NCI-H1417 treated with DMSO at 0.1 percent for 48 hours (cell line): ENCODE measurements at places on chromosomes 4 and X.

DNA sequence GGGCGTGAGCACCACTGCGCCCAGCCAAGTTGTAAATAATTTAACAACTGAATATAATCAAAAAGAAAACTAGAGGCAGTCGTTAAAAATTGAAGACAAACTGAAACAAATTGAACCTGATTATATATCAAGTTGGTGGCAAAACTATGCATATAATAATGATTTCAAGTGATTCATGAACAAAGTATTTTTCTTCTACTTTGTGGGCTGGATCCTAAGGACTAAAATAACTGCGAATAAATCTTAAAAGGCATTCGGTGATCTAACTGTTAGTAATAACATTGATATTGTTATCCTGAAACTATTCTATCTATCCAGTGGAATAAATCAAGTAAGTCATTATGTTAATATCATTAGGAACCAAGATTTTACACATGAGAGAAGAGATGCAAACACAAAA is 21.2 kb upstream of the USP9X start:
- DNase-seq = no peak

- no peak for DNase-seq
These were observed 3.0 kb downstream of the MEPE start for GRCh38 chr4:87835743-87836142.

- no peak for DNase-seq
These were observed 45.9 kb downstream of the LGI2 start for GRCh38 chr4:24984602-24985532.

- peak; percentile 55 for DNase-seq
These were observed 19.8 kb upstream of the S100P start for GRCh38 chr4:6673660-6674499.

- no peak for DNase-seq
These were observed 20.1 kb downstream of the ENPP6 start for GRCh38 chr4:184197536-184198082.

GRCh38 chrX:109274806-109275205 is 207.1 kb downstream of the GUCY2F start:
- DNase-seq = no peak

DNA sequence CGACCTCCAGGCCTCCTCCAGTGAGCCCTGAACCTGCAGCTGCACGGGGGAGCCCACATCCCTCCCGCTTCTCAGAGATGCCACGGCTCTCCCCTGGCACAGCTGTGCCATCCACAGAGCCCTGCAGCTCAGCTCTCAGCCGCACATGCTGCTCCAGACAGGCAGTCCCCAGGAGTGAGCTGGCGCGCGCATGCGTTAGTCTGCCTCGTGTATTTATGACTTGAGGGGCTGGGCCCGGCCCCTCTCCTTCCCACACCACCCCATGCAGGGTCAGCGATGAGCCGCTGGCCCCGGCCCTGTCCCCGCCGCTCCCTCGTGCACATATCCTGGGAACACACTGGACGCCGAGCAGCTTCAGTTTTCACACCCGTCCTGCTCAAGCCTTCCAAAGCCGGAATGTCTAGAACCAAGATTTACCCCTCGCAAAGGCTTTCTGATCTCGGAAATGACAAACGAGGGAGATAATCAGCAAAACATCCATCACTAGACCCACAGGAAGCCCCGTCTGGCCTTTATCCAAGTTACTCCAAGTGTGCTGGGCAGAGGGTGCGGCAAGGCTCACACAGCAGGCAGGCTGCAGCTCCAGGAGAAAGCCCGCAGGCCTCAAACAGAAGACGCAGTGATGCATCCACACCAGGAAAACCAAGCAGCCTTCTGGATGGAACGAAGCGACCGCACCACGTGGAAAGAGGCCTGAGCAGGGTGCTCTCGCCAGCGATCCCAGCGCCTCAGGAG is 24.3 kb downstream of the GAK start:
- DNase-seq = no peak

DNA sequence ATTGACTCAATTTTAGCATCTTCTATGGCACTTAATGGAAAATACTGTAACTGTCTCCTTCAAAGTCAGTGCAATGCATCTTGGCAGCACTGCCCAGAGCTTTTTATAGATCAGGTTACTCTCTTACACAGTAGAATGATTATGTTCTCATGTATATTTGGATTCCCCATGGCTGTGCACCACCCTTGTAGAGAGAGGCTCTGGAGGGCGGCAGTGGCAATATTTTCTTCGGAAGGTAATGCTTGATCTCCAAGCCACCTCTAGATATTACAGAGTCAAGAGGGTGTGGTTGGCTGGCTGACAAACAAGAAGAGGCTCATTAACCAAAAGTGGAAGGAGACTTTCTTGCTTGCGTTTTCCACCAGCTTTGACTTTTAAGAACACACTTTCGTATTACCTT is 72.8 kb upstream of the ARSJ start:
- DNase-seq = no peak

GRCh38 chrX:45876206-45876605 is 669.0 kb downstream of the ZNF674 start:
- DNase-seq = no peak
